ENCODE measurements at places on chromosomes 11 and 22.

GRCh38 chr11:6544921-6545850, 48.1 kb downstream of the DNHD1 start:
- DNase-seq: no peak

GRCh38 chr11:4551346-4551979, 6.5 kb downstream of the OR52M1 start:
- DNase-seq: no peak

DNA sequence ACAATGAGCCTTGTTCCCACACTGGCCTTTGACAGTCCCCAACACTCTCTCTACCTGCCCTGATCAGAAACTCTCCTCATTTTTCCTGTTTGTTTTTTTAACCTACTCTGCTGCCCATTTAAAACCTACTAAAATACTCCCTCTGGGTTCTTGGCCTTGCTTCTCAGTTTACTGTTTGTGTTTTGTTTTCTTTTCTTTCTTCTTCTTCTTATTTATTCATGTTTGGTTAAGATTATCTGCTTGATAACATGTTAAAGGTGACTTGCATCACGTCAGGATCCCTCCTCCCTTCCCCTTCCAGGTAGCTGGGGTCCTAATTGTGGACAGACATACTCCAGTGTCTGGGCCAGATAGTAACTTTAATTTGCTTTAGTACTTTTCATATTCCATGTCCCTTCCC, 95.0 kb upstream of the KCNA4 start:
- no peak for DNase-seq

- no peak for DNase-seq
Observed at GRCh38 chr11:90434858-90435257, 212.0 kb upstream of the CHORDC1 start.

GRCh38 chr22:25714739-25715138, 27.2 kb upstream of the MYO18B start:
- DNase-seq: no peak
